A172 (cell line): ENCODE measurements at places on chromosomes 1 and 21.

DNA sequence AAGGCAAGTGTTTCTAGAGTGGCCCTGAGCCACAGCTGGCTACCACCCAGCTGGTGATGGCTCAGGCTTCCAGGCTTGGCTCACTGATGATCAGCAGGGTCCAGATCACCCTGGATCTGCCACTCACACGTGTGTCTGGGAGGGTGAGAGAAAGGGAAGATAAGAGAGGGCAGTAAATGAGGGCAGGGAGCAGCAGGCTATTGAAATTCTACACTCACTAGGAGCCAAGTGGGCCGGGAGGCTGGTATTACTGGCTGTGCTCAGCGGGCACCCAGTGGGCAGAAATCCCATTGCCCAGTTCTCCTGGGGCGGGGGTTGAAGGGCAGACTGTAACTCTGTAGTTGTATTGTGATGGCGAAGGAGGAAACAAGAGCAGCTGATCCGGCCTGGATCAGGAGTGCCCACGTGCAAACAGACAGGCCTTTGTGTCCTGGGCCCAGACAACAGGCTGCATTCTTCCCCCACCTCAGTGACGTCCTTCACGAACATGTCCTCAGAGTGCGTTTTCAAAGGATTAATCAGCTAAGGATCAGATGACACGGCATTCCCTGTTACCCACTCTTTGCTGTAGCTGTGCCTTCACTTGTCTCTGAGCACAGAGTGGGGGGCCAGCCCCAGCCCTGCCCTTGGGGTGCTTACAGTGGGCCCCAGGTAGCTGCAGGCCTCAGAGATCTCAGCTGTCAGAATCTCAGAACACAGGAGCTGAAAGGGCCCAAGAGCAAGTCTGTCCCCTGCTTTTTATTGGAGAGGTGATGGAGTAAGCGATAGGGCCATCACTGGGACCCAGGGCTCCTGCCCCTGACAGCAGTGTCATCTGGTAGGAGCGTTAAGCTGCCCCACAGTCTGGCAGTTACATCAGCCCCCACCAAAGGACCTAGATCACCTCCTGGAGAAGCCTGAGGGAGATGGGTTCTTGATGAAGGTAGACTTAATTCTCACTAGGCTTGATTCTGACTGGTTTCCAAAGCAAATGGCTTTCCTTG is 60.5 kb downstream of the ATP1A1 start:
- no peak for DNase-seq

DNA sequence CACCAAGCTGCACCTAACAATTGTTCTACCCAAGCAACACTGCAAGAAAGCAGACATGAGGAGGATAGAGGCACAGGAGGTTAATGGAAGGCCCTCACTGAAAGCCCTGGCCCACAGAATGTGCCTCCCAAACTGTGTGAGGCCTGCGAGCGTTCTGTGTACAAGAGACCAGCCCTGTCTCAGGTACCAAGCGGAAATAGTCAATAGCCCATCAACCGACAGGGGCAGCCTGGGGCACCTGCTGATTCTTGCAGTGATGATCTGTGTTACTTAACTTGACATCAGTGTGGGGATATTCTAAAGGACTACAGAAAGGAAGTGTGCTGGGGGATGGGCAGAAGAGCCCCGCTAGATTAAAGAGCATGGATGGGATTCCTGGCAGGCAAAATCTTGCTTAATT is 392.4 kb downstream of the KCNH1 start:
- no peak for DNase-seq

GRCh38 chr1:156920233-156921052 is at the start of gene LRRC71:
Gene LRRC71 (plus strand): TSS chr1:156920632. CDS start chr1:156920804, 172 bp downstream.
- DNase-seq = no peak

DNA sequence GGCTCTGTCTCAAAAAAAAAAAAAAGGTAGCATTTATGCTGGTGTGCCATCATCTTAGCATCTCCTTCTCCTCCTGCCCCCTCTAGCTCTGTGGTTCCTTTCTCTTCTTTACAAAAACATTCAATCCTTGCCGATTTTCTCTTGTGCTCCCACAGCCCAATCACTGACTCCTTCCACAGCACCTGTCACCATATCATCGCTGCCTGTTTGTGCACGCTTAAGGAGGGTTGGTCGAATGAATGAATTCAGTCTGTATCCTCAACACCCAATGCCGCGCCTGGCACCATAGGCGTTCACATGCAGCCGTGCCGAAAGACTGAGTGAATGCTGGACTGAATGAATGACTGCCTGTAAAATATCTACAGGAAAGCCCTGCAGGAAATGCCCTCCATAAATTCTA is 7.9 kb downstream of the RNU5D-1 start:
- no peak for DNase-seq

DNA sequence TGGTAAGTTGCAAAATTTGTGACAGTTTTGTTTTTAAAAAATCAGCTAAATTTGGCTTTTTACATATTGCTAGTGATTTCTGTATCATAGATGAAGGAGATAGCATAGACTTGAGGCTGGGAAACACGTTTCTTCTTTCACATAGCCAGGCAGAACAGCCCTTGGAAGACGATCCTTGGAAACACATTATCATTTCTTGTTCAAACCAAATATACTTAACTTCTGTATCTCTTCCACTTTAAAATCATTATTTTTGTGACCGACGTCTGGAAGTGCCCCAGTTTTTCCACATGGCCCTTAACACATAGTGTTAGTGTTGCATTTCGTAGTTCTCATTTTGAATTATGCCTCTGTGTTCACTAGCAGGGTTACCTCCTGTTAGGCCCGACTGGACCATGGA is 193.5 kb downstream of the SDCCAG8 start:
- no peak for DNase-seq

DNA sequence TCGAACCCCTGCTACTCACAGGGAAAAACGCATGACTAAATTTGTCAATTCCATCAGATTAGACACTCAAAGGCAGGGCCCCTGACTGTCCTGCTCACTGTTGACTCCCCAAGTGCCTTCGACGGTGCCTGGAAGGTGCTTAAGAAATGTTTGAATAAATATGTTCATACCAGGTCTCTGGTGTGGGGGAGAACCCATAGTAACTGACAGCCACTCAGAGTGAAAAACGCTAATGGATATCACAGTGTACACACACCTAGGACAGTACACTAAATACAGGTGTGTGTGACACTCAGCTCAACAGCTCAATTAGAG is 39.7 kb upstream of the WASF2 start:
- DNase-seq = no peak

GRCh38 chr1:110460253-110461220 is 9.6 kb downstream of the PROK1 start:
- DNase-seq = peak; percentile 66

GRCh38 chr1:125118147-125118993 is 3933.6 kb downstream of the SRGAP2C start:
- DNase-seq = no peak

DNA sequence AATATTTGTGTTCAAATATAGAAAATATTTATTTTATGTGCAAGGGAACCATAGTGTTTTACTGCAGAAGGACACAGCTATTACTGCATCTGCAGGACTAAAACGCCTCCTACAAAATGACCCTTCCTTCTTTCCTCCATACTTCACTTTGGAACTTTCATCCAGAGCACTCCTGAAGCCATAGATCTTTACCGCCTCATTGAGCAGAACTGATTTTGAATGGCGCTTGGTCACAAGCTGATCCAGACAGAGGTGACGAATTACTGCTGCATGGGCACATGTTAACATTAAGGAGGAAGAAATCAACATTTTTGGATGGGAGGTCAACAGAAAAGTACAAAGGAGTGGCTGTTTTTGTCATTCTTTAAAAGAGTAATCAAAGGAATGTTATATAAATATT is 931.6 kb downstream of the NCAM2 start:
- DNase-seq = no peak

- peak; percentile 26 for DNase-seq
These were observed 157.3 kb downstream of the ZNF281 start for GRCh38 chr1:200252531-200252930.

DNA sequence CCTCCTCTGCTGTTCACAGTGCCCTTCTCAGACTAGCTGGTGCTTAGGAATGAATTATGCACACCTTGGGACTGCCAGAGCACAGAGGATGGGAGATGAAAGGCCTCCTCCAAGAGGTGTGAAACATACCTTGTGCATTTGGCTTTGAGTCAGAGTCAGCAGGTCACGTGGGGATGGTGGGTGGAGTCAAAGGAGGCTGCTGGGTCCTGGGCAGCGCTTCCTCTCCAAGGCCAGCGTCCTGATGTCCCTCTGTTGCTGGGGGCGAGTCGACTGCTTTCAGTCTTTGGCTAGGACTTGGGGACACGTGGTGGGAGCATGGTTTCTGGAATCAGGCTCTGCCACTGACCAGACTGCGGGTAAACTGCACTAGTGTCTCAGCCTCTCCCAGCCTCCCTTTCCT is 91.2 kb downstream of the AJAP1 start:
- DNase-seq = no peak

- no peak for DNase-seq
These were observed 13.3 kb downstream of the SCNN1D start for GRCh38 chr1:1293263-1294249.

GRCh38 chr1:26391450-26391849 is 18.9 kb upstream of the ZNF683 start:
- DNase-seq = peak; percentile 44

DNA sequence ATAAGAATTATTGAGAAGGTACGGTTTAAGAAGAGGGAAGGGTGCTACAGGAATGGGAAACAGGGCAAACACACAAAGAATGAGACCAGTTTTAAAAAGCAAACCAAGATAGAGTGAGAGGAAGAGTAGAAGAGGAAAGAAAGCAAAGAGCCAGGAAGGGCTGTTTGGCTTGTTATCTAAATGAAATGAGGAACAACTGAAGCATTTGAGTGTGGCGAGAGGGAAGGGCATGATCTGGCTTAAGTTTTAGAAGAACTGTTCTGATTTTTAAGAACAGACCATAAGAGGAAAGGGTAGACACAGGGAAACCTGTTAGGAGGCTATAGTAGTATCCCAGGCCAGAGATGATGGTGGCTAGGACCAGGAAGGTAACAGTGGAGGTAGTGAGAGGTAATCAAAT is 73.8 kb downstream of the TUT4 start:
- DNase-seq = no peak

DNA sequence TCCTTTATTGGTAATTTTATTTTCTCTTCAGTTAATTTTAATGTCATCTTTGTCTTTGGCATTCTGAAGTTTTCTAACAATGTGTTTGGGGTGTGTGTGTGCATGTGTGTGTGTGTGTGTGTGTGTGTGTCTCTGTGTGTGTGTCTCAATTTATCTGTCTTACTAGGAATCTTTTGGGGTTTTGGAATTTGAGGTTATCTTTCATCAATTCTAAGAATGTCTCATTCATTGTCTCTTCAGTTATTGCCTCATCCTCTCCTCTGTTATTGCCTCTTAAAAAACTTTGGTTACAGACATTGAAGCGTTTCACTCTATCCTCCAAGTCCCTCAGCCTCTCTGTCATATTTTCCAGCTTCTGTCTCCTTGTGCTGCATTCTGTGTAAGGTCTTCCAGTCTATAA is 18.1 kb upstream of the SAMD13 start:
- DNase-seq = no peak

GRCh38 chr1:29271724-29272123 is 35.4 kb downstream of the PTPRU start:
- peak; percentile 54 for DNase-seq

DNA sequence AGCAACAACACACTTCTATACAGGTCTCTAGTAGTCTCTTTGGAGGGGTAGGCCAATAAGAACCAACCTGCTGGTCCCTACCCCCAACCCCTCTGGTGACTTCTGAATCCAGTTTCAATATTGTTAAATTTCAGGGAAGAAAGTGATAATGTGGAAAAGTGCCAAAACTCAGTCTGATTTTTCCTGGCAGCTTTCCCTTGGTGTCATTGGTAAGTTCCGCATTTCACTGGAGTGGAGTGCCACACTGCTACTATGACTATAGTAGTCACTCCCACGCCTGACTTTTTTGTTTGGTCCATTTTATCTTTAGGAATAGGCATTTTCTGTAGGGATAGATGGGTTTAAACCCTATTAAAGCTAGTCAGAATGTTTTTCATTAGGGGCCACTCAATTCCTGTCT is 5.7 kb upstream of the ARID1A start:
- no peak for DNase-seq

GRCh38 chr21:41861255-41861654 is 17.9 kb downstream of the PRDM15 start:
- no peak for DNase-seq

- no peak for DNase-seq
These were observed 941 bp downstream of the ARNT start for GRCh38 chr1:150875197-150876118.

GRCh38 chr1:242128951-242129502 is 130.1 kb upstream of the MAP1LC3C start:
- peak; percentile 75 for DNase-seq

GRCh38 chr1:248901578-248901977 is 4.5 kb upstream of the PGBD2 start:
- DNase-seq = no peak

DNA sequence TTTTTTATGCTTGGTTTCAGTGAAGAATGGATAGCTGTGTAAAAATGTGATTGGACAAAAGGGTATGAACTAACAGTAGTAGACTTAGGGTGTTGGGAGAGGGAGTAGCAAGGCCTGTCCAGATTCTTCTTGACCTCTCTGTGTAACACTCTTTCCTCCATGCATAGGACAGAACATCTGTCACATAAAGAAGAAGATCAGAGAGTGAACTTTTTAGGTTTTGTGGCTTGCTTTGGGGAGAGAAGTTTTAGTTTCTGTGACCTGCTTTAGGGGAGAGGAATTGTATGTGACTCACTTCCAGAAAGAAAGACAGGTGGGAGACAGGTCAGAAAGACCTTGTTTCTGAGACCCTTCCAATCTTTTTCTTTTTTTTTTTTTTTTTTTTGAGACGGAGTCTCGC is 27.3 kb upstream of the LRRC52 start:
- DNase-seq = no peak

DNA sequence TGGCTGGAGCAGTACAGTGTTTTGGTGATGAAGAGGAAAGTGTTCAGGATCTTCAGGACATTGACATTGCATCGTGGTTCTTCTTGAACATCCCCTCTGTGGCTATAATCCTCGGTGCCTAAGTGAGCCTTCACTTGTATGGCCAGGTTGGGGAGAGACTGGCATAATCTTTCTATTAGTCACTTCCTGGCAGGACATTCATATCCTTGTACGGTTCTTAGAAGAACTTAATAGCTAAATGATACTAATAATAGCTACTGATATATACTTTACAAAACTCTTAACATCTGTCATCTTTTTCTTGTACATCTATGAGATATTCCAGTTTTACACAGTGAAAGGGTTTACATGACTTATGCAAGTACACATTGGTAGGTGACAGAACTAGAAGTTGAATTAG is 35.8 kb downstream of the CELF3 start:
- peak; percentile 100 for DNase-seq

DNA sequence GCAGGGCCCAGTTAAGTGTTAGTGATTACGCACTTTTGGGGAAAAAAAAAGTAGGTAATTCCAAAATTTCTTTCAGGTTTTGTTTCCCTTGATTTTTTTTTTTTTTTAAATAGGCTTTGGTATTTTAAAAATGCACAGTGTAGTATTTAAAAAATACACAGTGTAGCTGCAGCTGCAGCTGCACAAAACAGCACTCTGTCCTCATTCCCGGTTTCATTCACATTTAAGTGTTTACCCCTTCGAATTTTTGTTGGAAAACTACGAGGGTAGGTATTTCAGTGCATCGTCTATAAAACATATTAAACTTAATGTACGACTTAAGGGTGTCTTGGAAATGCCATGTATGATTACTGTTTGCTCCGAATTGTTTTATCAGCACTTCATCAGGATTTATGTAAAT is 3.4 kb downstream of the NEK7 start:
- no peak for DNase-seq

GRCh38 chr1:235783148-235783776 is 83.4 kb downstream of the LYST start:
- DNase-seq = peak; percentile 55

GRCh38 chr1:172616195-172616594 is 42.7 kb upstream of the FASLG start:
- no peak for DNase-seq

- DNase-seq = no peak
These were observed 3.0 kb downstream of the IL22RA1 start for GRCh38 chr1:24139841-24140425.
